ENCODE measurements at places on chromosomes 1 and 21.

- no peaks in the 10 kb centered on the region for H3K4me1 ChIP-seq
- no peak overlapping the region for H3K4me3 ChIP-seq
- H3K36me3 ChIP-seq, result no peaks in the 10 kb centered on the region
- no peak for DNase-seq
- H3K27me3 ChIP-seq, result no peaks in the 10 kb centered on the region
These were observed 71.4 kb upstream of the ESRRG start for GRCh38 chr1:216794586-216794985.

DNA sequence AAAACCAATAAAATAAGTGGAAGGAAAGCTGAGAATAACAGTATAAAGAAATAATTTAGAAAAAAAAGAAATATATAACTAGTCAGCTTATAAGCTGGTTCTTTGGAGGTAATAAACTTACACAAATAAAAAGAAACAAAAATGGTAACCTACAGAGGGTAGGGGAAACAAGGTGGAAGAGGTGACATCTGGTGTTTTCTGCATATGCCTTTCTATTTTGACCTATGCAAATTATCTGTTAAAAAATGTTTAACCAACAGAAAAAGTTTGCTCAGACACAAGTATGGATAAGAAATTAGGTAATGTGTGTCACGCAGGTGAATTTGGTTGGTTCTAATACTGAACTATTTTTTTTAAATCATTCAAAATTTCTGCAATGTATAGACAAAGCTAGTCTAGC is 53.6 kb upstream of the DMRTA2 start:
- peaks cover 6% of the 10 kb centered on the region for H3K36me3 ChIP-seq
- H3K27me3 ChIP-seq, result no peaks in the 10 kb centered on the region
- no peak for DNase-seq
- no peak overlapping the region for H3K4me3 ChIP-seq
- H3K4me1 ChIP-seq, result no peaks in the 10 kb centered on the region
- H3K27ac ChIP-seq, result no peak overlapping the region

DNA sequence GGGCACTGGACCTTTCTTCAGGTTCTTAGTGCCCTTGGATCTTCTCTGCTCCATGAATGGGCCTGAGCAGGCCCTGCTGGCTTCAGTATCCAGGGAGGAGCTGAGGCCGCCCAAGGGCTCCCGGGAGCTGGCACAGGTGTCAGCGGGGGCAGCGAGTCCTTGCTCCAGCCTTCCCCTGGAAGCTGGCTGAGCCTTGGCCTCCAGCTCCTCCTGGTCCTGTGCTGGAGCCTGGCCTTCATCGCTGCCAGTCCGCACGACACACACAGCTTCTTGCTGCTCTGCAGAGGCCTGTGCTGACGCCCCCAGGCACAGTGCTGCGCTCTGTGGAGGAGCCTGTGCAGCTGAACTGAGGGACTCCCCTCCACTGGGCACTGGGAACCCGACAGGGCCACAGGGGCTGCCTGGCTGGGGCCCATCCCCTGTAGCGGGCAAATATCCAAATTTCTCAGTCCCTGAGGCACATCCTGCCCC is 1.7 kb downstream of the SPOCD1 start:
- no peaks in the 10 kb centered on the region for H3K36me3 ChIP-seq
- no peak for DNase-seq
- peaks cover 7% of the 10 kb centered on the region for H3K27me3 ChIP-seq
- no peak overlapping the region for H3K27ac ChIP-seq
- no peak overlapping the region for H3K4me3 ChIP-seq
- peaks cover 14% of the 10 kb centered on the region for H3K4me1 ChIP-seq

- no peak for DNase-seq
- no peaks in the 10 kb centered on the region for H3K36me3 ChIP-seq
- H3K4me1 ChIP-seq, result no peaks in the 10 kb centered on the region
- no peak overlapping the region for H3K27ac ChIP-seq
- H3K27me3 ChIP-seq, result peaks cover 2% of the 10 kb centered on the region
These were observed 44.1 kb upstream of the KCND3 start for GRCh38 chr1:112033439-112034120.

DNA sequence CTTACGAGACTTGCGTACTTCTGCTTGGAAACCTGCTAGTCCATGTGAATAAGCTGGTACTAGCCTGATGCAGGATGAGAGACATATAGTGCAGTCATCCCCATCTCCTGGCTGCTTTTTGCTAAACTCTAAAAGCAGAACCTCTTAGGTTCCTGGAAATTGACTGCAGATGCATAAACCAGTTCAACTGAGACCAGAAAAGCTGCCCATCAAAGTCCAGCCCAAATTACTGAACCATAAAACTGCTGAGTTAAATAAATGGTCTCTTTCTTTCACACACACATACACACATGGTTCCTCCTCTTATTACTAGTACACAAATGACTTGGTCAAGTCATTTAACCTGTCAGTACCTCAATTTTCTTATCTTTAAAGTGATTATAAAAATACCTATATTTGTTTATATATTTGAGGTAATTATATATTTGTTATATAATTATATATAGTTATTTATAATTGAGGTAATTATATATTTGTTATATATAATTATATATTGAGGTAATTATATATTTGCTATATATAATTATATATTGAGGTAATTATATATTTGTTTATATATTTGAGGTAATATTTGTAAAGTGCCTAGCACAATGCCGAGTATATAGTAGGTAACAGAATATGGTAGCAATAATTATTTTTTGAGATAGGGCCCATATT is 25.2 kb upstream of the RABGAP1L start:
- no peak overlapping the region for H3K4me3 ChIP-seq
- no peak for DNase-seq
- H3K36me3 ChIP-seq, result no peaks in the 10 kb centered on the region
- H3K27me3 ChIP-seq, result peaks cover 3% of the 10 kb centered on the region
- H3K4me1 ChIP-seq, result no peaks in the 10 kb centered on the region
- no peak overlapping the region for H3K27ac ChIP-seq

- H3K27ac ChIP-seq, result no peak overlapping the region
- DNase-seq, result no peak
- H3K27me3 ChIP-seq, result peaks cover 2% of the 10 kb centered on the region
- H3K36me3 ChIP-seq, result no peaks in the 10 kb centered on the region
- H3K4me3 ChIP-seq, result no peak overlapping the region
These were observed 72.7 kb upstream of the FAM20B start for GRCh38 chr1:178953034-178953433.

Measured in activated CD4-positive, alpha-beta T cell treated with anti-CD3 and anti-CD28 coated beads, Interleukin-2, amount 10 ng/mL, durations not matched to agents 7 days and 5 days (primary cell).